Activated CD4-positive, alpha-beta T cell treated with anti-CD3 and anti-CD28 coated beads, Interleukin-2, amount 50 U/mL, for 4 hours (primary cell): ENCODE measurements at places on chromosomes 3 and 15.

GRCh38 chr15:101115786-101116680, 135.8 kb downstream of the CHSY1 start:
- DNase-seq: no peak

GRCh38 chr15:43406189-43406588, 35.3 kb downstream of the TUBGCP4 start:
- no peak for DNase-seq

GRCh38 chr15:63928185-63928842, 94.6 kb upstream of the HERC1 start:
- DNase-seq: no peak

GRCh38 chr15:90603893-90604292, 74.2 kb downstream of the CRTC3 start:
- DNase-seq: peak; percentile 53

DNA sequence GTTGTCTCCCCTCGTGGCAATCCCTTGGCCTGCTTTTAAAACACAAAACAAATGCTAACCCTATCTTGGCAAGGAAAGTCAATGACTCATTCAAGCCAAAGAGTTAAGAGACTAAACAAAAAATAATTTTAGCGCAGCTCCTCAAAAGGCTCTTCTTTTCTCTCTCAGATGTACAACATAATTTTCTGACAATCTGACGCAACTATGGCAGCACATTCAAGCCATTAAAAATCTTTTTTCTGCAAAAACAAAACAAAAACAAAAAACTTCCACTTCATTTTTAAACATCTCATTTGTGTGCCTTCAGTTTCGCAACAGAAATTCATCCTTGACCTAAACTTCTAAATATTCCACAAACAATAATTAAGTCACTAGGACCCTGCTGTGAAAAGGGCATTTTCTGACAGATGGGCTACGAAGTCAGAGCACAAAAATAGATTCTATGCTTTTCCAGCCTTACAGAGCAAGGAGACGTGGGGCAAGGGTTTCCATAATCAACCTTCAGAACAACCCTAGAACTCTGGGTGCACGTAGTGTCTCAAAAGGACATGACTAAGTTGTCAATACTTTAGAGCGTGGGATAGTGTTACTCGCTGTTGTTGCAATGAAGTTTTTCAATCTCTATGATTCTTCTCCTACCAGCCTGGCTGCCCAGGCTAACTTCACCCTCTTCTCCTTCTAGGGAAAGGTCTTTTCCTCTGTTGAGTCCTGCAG, 84.3 kb downstream of the MB21D2 start:
- DNase-seq: no peak

DNA sequence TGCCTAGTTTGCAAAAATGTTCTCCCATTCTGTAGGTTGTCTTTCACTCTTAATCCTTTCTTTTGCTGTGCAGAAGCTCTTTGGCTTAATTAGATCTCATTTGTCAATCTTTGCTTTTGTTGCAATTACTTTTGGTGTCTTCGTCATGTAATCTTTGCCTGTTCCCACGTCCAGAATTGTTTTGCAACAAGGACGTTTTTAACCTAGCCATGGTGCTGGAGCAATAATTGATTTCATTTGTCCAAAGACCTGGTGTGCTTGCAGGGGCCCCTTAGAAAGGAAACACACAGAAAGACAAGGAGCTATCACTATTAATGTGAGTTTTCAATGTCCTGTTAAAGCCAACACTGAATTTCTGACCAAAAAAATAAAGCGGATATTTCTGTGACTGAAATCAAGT, 89.1 kb upstream of the GALNT15 start:
- no peak for DNase-seq

DNA sequence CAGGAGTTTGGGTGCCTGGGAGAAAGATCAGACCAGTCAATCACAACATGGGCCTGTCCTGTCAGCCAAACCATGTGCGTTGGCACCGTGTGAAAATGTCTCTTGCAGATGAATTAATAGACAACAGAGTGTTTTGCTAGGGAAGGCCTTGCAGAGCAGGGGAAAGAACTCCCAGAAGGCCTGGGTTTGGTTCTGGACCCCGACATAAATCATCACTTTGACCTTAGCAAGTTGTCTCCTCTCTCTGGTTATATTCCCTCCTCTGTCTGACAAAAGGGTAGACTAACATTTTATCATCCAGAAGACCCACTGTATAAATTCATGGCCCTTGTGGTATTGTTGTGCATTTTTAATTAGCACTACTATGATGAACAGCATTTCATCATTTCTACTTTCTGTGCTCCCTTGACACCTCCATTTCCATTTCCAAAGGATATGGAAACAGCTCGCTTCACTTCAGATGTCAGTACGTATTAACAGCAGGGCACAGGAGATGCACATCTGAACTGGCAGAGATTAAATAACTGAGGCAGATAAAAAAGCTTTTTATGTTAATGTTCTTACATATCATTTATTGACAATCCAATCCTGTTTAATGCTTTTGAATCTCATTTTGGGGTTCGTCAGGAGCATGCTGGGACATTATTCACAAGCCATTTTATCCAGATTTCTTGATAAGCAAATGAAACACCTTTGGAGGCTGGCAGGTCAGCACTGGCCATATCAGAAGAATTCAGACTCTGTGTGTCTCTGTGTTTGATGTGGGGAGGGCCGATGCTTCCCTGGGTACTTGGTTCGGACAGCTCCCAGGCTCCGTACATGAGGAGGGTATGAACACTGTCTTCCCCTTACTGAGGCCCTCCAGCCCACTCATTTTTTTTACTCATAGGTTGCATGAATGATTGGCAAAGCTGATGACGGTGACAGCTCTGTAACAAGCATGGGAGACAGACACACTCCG, 28.2 kb upstream of the IL12A start:
- no peak for DNase-seq

- no peak for DNase-seq
These were observed 793.8 kb downstream of the TBL1XR1 start for GRCh38 chr3:176403531-176403930.

- DNase-seq: no peak
These were observed 72.4 kb downstream of the BFSP2 start for GRCh38 chr3:133472242-133472641.
